MM.1S (cell line): ENCODE measurements at places on chromosomes 6 and 20.

DNA sequence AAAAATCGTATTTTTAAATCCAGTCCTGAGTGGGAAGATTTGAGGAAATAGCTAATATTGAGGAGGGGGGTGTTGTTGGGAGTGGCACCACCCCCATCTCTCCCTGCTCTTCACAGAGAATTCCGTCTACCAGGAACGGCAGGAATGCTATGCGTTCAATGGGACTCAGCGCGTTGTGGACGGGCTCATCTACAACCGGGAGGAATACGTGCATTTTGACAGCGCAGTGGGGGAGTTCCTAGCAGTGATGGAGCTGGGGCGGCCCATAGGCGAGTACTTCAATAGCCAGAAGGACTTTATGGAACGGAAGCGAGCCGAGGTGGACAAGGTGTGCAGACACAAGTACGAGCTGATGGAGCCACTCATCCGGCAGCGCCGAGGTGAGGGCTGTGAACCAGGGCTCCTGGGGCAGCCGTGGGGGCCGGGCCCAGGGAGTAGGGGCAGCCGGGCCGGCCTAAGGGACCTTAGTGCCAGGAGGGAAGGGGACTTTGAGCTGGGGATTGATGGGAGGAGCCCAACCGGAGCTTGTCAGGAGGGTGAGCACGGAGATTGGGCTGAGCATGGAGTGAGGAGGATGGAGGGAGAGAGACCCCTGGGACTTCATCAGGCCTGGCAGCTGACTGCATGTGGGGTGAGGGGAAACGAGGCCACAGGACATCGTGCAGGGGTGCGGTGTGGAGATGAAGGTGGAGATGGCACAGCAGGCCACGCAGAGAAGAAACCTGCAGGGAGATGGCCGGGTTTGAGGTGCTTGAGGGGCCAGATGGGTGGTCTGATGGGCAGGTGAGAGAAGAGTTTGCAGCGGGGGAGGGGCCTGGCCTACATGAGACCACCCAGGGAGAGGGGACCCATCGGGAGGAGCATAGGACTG lies 41.3 kb downstream of the HLA-DPB1 start:
- DNase-seq = no peak

GRCh38 chr20:45373353-45374100 lies 4.6 kb downstream of the TP53TG5 start:
- peak; percentile 65 for DNase-seq

GRCh38 chr6:90938122-90938521 lies 351.2 kb upstream of the MAP3K7 start:
- DNase-seq = no peak

DNA sequence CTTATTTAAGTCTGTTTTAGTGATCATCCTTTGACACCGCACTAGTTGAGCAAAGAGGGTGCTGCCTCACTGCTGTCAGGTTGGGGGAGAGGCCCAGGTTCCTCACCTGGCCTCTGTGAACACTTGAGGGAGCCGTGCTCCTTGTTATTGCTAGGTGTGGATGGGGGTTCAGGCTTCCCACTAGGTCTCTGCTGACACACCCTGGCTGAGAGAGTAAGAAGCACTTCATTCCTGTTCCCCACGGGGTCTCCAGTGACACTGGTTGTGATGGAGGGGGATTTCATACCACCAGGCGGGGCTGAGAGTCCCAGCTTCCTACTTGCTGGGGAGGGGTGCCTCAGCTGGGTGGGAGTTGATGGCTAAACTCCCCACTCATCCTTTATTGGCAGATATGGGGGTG lies 11.1 kb upstream of the NOTCH4 start:
- DNase-seq = no peak

GRCh38 chr20:58832457-58832856 lies 18.2 kb downstream of the GNAS-AS1 start:
- no peak for DNase-seq
